Neural progenitor cell (in vitro differentiated cells): ENCODE measurements at places on chromosomes 2 and 18.
A peak's percentile ranks its signal among the peaks of the same experiment; 100 is the strongest.

GRCh38 chr2:233643128-233643527 is 6.9 kb downstream of the UGT1A10 start:
- peak; percentile 35 for DNase-seq

DNA sequence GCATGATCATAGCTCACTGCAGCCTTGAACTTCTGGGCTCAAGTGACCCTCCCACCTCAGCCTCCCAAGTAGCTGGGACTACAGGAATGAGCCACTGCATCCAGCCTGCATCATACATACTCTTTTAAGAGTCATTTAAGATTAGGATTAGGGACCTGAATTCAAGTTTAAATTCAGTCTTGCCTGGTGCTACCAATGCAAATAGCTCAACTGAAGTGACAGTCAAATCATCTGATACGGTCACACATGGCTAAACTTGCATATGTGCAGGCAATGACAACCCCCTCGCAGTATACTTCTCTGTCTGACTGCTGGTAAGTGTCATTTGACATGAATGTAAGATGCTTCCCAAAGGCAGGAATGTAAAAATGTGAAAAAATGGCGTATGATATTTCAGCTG is 31.8 kb upstream of the TMEM131 start:
- DNase-seq, result no peak

DNA sequence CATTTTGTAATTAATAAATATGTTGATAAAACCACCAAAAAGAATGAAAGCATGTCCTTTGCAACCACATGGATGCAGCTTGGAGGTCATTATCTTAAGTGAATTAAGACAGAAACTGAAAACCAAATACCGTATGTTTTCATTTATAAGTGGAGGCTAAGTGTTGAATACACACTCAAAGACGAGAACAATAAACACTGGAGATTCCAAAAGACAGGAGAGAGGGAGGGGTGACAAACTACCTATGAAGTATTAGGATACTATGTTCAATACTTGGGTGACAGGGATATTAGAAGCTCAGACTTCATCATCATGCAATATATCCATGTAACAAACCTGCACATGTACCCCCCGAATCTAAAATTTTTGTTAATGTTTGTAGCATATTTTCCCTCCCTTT is 7.0 kb downstream of the ERLEC1 start:
- DNase-seq, result no peak

- no peak for DNase-seq
Measured at GRCh38 chr2:70085711-70086277, 1.5 kb upstream of the PCBP1 start.

DNA sequence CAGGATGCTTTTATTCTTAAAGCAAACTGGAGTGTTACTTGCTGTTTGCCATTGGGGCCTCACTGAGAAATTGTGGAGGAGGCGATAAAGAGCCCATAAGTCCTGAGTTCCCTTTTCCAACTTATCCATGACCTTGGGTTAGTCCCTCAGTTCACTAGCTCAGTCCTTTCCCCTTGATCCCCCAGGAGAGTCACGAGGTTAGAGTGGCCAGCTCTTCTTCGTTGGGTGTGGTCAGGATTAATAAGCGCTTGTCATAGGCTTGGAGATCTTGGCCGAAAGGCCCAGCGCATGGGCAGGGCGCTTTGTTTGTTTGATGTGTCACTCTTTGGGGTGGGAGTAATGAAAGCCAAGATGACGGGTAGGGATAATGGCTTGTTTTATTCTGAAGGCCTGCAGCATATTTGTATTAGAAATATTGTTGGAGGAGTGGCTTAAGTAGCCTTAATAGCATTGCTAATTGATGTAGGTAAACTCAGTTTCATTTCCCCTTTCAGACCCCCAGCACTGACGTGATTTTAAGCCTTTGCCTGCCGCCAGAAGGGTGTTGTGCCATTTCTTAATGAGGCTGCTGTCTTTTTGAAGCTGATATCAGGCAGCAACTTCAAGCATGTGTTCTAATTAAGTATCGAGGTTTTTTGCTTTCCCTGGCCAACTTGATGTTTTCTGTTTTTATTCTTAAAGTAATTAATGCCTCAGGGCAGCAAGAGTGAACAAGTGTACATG is 15.7 kb downstream of the GRHL1 start:
- DNase-seq, result no peak

- no peak for DNase-seq
Measured at GRCh38 chr2:241894681-241895426, 25.3 kb downstream of the RTP5 start.

- DNase-seq, result peak; percentile 34
Measured at GRCh38 chr2:102736110-102736409, 25.8 kb upstream of the TMEM182 start.

DNA sequence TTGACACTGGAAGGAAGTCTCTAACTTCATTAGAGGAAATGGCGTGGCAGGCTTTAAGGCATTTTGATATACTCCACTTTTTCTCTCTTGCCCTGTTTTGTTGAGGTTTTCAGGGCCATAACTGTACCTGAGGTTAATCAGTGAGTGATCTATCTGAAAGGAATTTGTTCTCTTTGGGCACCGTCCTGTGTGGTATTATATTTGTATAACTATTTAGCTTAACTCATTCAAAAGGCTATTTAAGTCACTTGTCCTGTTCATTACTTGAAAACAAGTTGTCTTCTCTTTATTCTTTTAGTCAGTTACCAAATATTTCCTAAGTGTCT is 180.4 kb downstream of the NEDD4L start:
- no peak for DNase-seq

GRCh38 chr2:160367887-160368286 is 125.7 kb downstream of the RBMS1 start:
- DNase-seq, result no peak

DNA sequence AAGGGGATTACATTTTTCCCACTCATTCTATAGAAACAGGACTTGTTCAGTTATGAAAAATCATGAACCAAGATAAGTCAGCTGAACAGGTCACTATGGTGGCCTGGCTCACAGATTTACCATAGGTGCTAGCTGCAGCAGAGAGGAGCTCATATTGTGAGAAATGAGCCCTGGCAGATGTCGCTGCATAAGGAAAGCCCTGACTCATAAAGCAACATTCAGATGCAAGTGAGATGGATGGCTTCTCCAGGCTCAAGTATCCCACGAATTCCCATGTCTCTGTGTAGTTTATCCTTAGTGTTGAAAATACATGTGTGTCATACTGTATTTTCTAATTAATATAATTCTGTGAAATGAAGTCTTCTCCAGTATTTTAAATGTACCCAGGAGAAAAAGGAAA is 115.0 kb upstream of the LHCGR start:
- no peak for DNase-seq

- DNase-seq, result no peak
Measured at GRCh38 chr2:112698834-112699515, 21.8 kb upstream of the NT5DC4 start.

- no peak for DNase-seq
Measured at GRCh38 chr2:98488252-98488651, 43.6 kb downstream of the INPP4A start.

DNA sequence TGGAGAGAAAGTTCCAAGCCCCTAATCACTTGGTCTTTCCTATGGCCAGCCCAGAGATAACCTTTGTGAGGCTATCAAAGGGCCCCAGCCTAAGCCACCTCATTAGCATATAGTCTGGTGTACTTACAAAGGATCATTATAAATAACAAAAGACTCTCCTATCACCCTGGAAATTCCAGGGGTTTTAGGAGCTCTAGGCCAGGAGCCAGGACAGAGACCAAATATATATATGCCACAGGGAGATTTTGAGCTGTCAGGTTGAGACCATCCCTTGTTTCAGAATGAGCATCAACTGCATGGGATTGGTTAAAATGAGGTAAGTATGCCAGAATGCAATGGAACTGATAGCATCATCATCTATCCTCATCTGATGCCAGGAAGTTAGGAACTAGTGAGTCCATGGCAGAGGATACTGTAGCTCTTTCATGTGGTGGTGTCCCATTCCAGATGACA is 32.1 kb upstream of the CHRNA1 start:
- peak; percentile 91 for DNase-seq

DNA sequence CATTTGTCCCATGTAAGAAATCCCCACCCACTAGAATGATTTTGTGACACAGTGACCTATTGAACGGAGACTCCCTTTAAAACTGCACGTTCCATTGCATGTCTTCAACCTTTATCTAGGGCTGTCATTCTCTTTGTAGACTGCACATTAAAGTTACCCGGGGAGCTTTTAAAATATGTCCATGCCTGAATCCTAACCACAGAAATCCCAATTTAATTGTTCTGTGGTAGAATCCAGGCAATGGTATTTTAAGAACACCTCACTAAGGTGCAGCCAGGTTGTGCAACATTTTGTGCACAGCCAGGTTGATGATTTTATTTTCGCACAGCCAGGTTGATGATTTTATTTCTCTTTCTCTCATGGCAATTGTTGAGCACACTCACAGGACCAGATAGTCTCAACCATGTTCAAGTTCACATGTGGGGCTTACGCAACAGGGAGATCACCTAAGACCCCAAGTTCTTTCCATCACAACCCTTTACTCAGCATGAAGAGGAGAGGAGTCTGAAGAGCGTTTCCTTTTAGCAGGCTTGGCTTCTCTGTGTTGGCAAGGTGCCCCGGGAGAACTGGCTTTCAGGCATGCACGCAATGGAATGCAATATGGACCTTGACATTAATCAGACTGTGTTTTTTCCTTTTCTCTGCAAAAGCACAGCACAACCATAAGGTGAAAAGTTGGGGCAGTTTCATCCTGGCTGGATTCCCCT is 467.3 kb upstream of the ETAA1 start:
- no peak for DNase-seq

- DNase-seq, result peak; percentile 36
Measured at GRCh38 chr2:98157557-98157956, 70.6 kb downstream of the VWA3B start.

DNA sequence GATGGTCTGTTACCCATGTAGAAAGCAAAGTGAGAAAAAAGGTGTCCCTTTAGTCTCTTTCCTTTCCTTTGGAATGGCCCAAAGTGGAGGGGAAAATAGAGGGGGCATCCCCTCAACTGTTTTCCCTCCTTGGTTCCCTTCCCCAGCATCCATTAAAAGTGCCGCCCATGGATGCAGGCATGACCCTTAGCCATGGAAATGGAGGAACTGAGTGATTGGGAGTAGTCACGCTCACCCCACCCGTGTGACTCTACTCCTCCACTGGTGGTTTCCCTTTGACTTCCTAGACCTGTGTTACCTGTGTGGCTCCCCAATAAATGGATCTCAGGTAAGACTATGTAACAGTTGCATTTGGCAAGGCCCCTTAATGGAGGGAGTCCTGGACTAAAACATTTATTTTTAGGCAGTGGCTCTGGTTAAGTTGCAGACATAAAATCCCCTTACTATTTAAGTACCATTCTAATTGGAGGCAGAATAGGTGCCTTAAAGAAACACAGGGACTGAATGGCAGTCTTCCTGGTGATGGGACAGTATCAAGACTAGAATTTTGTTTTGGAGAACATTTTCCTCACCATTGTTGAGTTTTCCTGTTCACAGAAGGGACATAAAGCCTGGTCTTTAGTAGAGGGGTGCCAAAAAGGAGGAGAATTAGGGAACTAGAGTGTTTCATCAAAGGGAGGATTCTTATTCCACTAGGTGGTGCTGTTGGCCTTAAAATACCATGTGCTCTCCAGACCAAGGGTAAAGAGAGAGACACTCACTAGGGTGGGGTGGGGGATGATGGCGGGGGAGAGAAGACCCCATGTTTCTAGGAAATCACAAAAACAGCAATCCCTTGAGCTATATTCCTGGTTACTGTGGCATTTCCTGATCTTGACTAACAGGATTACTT is 25.7 kb upstream of the PLA2R1 start:
- DNase-seq, result peak; percentile 20

DNA sequence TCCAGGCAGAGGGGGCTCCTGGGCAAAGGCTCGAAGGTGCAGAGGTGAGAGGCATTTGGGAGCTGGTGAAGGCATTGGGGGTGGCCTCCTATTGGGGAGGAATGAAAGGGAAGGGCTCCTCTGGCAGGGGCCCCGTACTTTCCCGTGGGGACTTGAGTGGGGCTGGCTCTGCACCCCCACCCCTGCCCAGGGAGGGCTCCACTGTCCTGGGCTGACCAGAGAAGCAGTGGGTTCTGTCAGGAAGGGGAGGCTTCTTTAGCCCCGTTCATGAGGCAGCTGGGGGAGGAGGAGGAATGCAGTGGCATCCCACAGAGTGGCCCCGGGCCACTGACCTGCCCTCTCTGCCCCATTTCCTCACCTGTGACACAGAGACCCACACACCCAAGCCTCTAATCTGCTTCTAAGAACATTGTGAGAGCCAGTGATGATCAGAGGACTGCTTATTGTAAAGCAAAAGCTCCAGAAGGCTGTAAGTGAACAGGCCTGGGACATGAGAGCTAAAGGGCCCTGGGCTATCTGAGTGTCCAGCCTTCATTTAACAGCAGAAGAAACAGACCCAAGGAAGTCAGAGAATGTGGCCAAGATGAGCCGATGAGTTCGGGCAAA is 38.6 kb upstream of the GPAT2 start:
- no peak for DNase-seq
